ENCODE measurements at places on chromosomes 3 and 15.

DNA sequence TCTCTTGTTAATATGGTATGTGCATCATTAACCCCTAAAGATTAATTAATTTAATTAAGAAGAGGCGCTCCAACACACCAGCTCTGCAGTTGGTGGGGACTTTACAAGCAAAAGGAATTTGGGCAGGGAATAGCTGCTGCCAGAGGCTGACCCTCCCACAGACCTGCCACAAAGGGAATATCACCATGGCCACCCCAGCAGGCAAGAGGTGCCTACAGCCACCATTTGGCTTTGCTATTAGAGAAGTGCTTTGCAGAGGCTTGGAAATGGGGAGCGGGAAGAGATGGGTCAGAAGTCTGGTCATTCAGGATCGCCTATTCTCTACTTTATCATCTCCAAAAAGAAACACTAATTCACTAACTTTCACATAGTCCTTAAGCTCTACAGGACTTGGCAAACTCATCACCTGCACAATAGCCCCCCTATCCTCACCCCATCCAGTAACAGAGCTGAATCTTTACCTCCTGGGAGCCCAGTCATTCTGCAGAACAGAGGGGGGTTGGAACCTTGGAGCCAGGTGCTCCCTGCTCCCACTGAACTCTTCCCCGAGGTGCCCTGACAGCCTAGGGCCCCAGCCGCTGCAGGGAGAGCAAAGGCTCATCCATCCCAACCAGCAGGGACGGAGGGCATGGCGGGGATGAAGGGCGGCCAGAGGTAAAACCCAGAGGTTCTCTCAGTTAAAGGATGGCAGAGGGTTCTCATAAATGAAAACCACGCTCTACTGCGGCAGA lies 29.7 kb downstream of the LRIG1 start:
- no peak for DNase-seq

- no peak for DNase-seq
Observed at GRCh38 chr3:148551767-148552260, 145.9 kb upstream of the AGTR1 start.

DNA sequence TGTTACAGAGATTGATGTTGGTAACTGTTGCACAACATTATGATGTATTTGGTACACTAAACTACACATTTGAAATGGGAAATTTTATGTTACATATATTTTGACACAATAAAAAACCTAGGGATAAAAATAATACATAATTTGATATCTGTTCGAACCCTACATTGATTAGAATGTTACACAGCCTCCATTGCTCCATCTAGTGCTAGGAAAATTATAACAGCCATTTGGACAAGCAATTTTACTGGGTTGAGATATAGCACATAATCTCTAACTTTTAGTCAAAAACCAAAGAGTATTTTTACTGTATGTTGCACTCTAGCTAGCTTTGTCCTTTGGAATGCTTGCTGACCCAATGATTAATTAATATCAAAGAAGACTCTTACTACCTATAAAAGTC lies 108.1 kb downstream of the LSAMP start:
- no peak for DNase-seq

- peak; percentile 80 for DNase-seq
Observed at GRCh38 chr15:68930268-68931022, at the start of gene SPESP1. TSS of gene SPESP1 (plus strand) at chr15:68930525. CDS start at chr15:68930654, 129 bp downstream.

GRCh38 chr3:125033135-125033534 lies 22.7 kb downstream of the HEG1 start:
- no peak for DNase-seq
